ENCODE measurements at places on chromosomes 11 and 22. TPM values are rescaled to one million over a fixed set of nuclear protein-coding genes. Genes with fewer than 3 reads are reported as not detected.

SPDYC gene
- not detected for total RNA-seq

TMEM126B gene
- total RNA-seq = 31.8 TPM

CRYBB3 gene
- total RNA-seq = 1.8 TPM

SLC22A8 gene
- not detected for total RNA-seq

TRIM48 gene
- not detected for total RNA-seq

CTSW gene
- not detected for total RNA-seq

CELSR1 gene
- total RNA-seq = 40.8 TPM

FAM83F gene
- 21.9 TPM for total RNA-seq

RASL10A gene
- total RNA-seq = 1.6 TPM

HIRA gene
- total RNA-seq = 36.4 TPM

OR51B5 gene
- not detected for total RNA-seq

PANX3 gene
- not detected for total RNA-seq

PKDREJ gene
- not detected for total RNA-seq

TBC1D22A gene
- 28.2 TPM for total RNA-seq

GLB1L3 gene
- not detected for total RNA-seq

APOBEC3A gene
- total RNA-seq = not detected

MLC1 gene
- total RNA-seq = not detected

FIBIN gene
- total RNA-seq = not detected

IL17REL gene
- not detected for total RNA-seq

FBLN1 gene
- 28.6 TPM for total RNA-seq

NEU3 gene
- total RNA-seq = 14.2 TPM

OLFML1 gene
- not detected for total RNA-seq

DEFB131B gene
- total RNA-seq = not detected

CYB5R3 gene
- total RNA-seq = 101 TPM

MYO7A gene
- total RNA-seq = 3.7 TPM

NNMT gene
- total RNA-seq = 52.7 TPM

SEPTIN5 gene
- 2.3 TPM for total RNA-seq

CNGA4 gene
- total RNA-seq = 0.32 TPM

ANGPTL5 gene
- total RNA-seq = not detected

DBX1 gene
- not detected for total RNA-seq

PDGFD gene
- total RNA-seq = 5.1 TPM

L3MBTL2 gene
- total RNA-seq = 28.2 TPM

RAB30 gene
- total RNA-seq = 1.5 TPM
